ENCODE measurements at places on chromosomes 5 and 9. TPM values are rescaled to one million over a fixed set of nuclear protein-coding genes. Genes with fewer than 3 reads are reported as not detected.

- no peak for DNase-seq
Measured at GRCh38 chr5:133744051-133744959, 132.0 kb upstream of the FSTL4 start.

- no peak for DNase-seq
Measured at GRCh38 chr9:3784641-3785040, 258.8 kb upstream of the RFX3 start.

GRCh38 chr9:92716557-92716956 is 46.6 kb upstream of the IPPK start:
- DNase-seq: peak; percentile 72

DNA sequence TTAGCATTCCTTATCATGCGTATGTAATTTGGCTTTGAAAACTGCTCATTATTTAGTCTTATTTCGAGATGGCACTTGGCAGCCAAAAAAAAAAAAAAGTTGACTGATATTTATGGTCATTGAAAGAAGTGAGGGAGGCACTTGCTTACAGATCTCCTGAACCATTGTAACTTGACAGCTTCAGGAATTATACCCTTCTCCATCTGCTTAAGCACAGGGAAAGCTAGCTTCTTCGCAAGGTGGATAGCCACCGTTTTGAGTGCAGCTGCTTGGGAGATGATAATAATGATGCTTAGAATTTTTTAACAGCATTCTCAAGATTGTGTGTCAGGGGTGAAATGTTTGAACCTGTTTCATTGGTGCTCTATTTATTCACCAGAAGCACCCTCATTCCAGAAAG is 116.1 kb downstream of the GIN1 start:
- DNase-seq: no peak

CPEB4 gene
- total RNA-seq: 56.4 TPM

AFAP1L1 gene
- total RNA-seq: 8.4 TPM

PCDHA9 gene
- 0.34 TPM for total RNA-seq
